A549 (cell line): ENCODE measurements at places on chromosomes 3 and 15. TPM values are rescaled to one million over a fixed set of nuclear protein-coding genes. Genes with fewer than 3 reads are reported as not detected.

DNA sequence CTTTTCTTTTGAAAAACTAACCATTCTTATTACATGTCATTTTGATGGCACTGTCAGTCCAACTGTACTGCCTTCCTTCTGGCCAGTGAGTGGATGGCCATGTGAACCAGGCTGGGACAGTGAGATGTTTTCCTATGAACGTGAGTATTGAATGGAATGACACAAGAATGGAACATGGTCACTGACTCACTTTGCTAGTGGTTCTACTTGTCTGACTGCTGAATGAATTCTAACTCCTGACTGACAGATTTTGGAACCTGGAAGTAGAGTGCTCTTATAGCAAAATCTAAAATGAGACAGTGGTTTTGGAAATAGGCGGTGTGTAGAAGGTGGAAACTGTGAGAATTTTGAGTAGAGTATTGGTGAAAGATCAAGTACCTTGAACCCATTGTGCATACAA lies 606.9 kb upstream of the KCNMB2 start:
- DNase-seq = no peak

The GOLGA6D gene
- polyA plus RNA-seq = 0.04 to 0.05 TPM in 2 of 3 replicates, not detected in the other

DNA sequence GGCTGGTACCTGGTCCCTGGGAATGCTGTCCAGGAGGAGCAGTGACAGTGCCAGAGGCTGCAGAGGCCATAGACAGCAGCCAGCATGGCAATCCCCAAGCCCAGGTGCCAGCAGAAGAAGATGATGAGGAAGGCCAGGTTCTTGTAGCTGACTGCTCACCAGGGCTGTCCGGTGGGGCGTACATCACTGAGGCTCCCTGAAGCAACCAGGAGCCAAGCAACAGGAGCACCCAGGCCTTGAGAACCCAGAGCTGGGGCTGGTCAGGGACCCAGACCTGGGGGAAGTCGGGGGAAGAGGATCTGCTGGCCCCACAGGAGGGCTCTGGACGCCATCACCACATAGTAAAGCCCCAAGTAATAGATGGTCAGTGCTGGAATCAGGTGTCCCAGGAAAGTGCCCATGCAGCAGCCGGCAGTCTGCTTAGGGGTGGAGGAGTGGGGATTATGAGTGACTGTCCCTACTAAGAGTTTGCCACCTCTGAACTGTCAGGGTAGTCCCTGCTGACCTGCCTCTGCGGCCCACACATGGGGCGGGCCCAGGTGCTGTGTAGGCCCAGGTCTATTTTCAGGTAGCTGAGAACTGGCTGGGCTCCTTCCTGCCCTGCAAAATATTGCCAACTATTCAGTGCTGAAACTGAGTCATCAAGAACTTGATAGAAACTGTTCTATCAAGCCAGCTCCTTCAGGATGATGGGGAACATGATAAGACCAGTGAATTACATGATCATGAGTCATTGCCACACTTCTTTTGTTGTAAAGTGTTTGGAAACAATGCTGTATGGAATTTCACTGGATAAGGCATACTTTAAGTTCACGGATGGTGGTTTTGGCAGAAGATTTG lies 68.7 kb downstream of the CHRD start:
- DNase-seq = peak; percentile 53

The KY gene
- 0.05 TPM in 1 of 3 replicates, not detected in the others for polyA plus RNA-seq

The LYZL4 gene
- not detected in 3 replicates for polyA plus RNA-seq

GRCh38 chr3:179589143-179589542 lies 15.3 kb downstream of the MRPL47 start:
- no peak for DNase-seq

DNA sequence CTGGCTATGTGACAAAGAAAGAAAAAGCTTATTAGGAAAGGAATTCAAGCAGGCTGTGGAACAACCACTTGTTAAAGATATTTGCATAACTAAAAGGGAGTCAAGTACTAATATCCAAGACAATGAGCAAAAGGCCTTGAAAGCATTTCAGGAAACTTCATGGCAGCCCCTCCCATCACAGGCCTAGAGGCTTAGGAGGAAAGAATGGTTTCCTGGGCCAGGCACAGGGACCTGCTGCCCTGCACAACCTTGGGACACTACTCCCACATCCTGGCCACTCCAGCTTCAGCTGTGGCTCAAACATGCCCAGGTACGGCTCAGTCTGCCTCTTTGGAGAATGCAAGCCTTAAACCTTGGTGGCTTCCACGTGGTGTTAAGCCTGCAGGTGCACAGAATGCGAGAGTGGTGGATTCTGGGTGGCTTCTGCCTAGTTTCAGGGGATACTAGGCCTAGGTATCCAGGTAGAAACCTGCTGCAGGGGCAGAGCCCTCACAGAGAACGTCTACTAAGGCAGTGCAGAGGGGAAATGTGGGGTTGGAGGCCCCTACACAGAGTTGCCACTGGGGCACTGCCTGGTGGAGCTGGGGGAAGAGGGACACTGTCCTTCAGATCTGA lies 121.6 kb downstream of the OPA1 start:
- no peak for DNase-seq

The IMPG2 gene
- 0.03 TPM in 3 replicates for polyA plus RNA-seq

DNA sequence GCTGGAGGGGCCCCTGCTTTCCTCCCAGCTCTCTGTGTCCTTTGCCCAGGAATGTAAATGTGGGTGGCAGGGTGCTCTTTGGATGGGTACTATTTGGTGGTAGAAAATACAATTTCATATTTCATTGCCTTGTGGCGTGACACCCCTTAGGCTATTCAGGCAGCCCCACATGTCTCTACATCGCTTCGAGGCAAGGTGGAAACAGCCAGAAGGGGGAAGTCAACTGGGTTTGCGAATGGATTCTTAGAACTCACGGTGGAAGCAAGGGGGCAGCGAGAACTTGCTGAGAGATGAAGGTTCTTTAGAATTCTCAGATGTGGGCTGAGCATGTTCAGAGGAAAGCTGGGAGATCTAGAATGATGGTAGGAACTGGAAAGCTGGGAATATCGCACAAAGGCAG lies 25.3 kb downstream of the PLA2G4D start:
- DNase-seq = no peak

The GNAT1 gene
- not detected in 3 replicates for polyA plus RNA-seq
